ENCODE measurements at places on chromosomes 16 and 17.

DNA sequence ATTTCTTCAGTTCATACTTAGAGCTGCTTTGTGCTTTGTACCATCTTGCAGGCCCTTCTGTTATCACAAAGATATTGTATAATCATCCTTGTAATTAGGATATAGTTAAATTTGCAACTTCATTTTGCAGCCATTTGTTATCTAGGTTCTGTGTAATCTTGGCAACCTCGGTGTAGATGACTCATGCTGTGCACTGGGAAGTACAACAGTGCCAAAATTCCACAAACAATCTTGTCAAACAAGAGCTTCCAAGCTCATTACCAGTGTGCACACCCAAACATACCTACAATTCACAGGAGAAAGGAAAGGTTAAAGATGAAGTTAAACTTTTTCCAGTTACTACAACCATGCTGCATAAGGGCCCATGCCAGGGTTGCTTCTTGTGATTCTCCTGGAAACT is 1231.8 kb downstream of the CDH11 start:
- DNase-seq, result no peak

DNA sequence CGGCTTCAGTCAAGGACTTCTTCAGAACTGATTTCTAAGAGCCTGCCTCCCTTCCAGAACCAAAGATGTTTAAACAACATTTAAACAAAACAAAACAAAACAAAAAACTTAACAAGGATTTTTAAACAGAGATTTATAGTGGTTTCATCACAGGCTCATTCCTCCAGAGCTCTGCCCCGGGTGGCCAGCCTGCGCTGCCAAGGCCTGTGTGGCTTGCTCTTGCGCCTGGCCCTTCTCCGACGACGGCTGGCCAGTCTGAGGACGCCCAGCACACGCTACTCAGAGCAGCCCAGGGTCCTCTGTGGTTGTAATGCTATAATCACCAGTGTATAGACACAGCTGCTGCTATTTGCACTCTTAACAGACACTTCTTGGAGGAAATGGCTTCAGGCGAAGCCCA is 307.2 kb upstream of the MYOCD start:
- no peak for DNase-seq

GRCh38 chr16:54930869-54931119 is 129 bp downstream of the IRX5 start:
- DNase-seq, result no peak

- DNase-seq, result no peak
Observed at GRCh38 chr16:8639694-8640093, 18.2 kb downstream of the METTL22 start.

DNA sequence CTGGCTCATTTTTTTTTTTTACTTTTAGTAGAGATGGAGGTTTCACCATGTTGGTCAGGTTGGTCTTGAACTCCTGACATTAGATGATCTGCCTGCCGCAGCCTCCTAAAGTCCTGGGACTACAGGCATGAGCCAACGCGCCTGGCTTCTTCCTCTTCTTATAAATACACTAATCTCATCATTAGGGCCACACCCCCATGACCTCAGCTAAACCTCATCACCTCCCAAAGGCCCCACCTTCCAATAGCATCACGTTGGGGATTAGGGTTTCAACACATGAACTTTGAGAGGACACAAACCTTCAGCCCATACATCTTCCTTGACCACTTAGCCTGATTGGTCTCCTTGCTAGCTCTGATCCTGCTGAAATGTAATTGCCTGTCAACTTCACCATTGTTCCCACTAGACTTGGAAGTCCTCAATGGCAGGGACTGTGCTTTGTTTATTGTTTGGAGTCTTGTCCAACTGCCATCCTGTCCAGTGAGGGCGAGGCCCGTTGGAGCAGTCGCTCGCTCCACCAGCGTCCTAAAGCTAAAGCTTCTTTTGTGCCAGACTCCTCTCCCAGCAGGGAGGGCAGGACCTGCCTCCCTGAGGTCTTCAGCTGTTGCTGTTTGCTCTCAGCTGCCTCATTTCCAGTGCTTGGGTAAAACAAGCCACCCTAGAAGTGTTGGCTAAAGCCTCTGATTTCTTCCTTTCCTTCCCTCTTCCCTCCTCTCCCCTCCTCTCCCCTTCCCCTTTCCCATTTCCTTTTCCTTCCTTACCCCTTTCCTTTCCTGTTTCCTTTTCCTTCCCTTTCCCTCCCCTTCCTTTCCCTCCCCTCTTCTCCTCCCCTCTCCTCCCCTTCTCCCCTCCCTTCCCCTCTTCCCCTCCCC is 85.3 kb downstream of the HAPSTR1 start:
- DNase-seq, result no peak

DNA sequence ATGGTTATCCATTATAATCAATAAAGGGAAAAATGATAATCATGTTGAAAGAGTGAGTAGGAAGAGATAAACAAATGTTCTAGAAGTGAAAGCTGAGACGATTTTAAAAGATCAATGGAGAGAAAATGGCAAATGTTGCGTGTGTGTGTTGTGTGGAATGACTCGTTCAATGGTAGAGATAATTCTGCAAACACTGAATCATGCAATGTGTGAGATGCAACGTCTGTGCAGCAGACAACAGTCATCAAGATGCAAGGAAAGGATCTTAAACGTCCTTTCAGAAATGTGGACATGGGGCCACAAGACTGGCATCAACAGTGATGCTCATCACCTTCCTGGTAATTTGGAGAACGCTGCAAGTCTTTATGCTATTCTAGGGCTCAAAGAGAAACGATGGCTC is 124.4 kb downstream of the CDYL2 start:
- DNase-seq, result no peak

- no peak for DNase-seq
Observed at GRCh38 chr17:74745548-74746177, 2.8 kb upstream of the NHERF1 start.

GRCh38 chr16:27625050-27625697 is 75.2 kb downstream of the KATNIP start:
- DNase-seq, result no peak

GRCh38 chr16:83392743-83393142 is 415.0 kb upstream of the HSBP1 start:
- no peak for DNase-seq

DNA sequence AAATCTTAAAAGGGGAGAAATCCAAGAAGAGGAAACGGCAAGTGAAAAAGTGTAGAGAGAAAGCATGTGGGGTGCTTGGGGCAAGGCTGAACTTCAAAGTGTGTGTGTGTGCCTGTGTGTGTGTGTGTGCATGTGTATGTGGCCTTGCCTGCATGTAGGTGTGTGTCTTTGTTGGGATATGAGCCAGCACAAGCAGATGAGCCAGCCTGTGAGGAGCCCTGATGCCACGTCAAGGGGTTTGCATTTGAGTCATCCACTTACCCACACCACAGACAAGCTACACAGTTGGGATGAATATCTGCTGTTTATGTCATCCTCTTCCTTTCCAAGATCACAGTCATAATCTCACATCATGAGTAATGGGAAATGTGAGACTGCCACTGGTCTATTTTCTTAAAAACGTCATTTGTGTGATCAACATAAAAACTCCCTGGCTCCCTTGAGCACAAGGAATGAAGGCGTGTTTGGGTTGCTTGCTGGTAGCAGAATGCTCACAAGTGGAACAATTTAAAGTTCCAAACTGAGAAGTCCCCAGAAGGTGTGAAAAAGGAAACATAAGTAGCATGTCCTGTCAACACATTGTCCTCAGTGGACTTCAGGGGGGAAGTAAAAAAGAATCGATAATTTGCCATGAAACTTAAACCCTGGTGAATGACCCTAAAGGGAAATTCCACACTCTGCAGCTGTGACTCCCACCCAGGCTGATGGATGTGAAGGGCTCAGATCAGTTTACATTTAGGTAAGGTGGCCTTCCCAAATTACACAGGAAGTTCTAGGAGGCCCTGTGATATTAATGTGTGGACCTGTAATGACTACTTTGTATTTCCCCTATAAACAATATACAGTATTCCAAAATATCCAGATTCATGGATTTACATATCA is 14.7 kb downstream of the KCTD19 start:
- peak; percentile 100 for DNase-seq

GRCh38 chr17:41251261-41251660 is 1.8 kb downstream of the KRTAP9-4 start:
- no peak for DNase-seq

GRCh38 chr17:46190763-46191162 is 2.5 kb downstream of the KANSL1 start:
- no peak for DNase-seq

DNA sequence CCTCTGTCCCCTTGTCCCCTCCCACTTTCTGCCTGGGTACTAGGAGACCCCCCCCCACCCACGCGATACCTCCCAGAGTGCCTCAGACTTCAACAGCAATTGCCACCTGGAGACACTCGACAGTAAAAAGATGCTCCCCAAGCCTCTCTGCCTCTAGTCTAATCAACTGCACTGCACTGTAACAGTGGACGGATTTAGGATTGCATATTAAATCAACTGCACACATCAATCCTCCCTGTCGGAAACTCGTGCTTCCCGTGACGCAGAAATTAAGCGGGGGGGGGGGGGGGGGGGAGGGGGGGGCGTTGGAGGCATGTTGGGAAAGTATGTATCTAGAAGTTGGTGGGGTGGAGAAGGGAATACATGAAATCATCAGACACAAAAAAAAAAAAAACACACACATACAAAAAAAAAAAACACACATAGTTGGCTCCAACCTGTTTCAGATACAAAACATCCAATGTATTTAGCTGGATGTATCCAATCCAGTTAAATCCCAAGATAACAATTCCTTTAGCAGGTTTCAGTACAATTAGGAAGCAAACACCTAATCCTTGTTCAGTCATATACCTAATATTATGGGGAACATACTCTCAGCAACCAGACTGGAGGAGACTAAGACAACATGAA is 29.7 kb downstream of the FAM222B start:
- peak; percentile 74 for DNase-seq

DNA sequence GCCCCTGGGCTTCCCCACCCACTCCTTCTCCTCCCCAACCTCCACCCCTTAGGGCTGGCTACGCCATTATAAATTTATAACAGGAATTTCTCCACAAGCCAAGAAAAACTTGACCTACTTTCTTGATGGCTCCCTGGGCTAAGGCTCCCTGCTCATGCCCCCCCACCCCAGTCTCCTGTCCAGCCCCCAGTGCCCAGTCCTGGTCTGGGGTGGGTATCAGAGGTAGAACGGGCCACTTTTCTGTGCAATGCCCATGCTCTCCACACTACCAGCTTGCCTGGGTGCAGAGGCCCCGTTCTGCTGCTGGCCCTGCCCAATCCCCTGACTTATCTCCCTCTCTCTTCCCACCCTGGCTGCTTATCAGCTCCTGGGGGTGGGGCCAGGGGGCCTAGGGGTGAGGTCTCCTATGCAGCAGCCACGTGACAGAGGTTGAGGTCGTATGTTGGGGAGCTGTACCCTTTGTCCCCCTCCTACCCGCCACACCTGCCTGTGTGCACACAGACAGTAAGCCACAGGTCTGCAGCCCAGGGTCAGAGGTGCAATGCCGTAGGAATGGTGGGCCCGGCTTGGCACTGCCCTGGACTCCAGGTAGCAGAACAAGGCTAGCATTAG is 10.1 kb downstream of the THRA start:
- no peak for DNase-seq

DNA sequence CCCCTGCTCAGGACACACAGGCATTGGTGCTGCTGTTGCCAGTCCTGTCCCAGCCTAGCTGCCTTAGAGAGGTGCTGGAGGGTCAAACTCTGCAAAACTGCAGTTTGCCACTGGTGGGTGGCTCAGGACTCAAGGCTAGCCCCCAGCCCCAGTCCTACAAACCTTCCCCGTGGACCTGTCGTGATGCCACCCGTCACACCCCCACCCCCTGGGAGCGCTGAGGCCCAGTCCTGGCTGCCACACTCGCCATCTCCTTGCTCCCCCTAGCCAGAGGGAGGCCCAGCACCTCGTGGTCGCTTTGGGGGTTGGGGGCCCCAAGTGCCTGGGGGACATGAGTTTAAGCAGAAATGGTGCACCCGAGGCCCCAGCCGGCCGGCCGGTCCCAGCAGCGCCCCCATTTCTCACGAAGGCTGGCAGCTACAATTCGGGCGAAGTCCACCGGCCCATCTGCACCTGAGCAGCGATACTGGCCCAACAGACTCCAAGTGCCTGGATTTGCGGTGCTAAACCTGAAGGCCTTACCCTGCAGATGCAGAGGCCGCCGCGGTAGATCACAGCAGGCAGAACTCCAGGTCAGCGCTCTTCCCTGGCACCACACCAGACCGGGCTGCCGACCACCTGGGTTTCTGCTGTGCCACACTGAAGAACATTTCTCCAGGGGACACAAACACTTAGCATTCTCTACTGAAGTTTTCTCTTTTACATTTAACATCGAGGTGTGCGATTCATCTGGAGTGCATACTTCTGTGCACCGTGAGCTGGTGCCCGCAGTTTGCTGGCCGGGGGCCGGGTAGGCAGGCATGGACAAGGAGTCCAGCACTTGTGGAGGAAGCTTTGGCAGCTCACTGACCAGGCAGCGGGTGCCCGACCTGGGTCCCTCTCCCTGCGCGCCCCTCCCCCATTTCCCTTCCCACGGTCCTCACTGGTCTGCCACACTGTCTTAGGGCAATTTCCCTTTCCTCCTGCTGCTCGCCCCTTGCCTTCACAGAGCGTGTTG is 130.0 kb downstream of the KCNJ12 start:
- DNase-seq, result no peak

GRCh38 chr17:77089124-77089490 is 51.7 kb upstream of the SEC14L1 start:
- no peak for DNase-seq

DNA sequence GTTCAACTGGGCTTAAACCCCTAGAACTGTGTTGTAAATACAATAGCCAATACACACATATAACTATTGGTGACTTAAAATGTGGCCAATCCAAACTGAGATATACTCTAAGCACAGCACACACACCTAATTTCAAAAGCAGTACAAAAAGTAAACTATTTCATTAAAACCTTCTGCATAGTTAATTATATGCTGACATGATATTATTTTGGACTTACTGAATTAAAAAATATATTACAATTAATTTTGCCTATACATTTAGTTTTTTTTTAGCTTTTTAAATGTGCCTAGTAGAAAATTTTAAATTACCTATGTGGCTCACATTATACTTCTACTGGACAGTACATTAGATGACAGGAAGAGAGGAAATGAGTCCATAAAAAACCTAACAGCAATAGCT is 21.5 kb downstream of the MED13 start:
- DNase-seq, result no peak

- peak; percentile 20 for DNase-seq
Observed at GRCh38 chr17:61203671-61204131, 195.9 kb upstream of the TBX2 start.

DNA sequence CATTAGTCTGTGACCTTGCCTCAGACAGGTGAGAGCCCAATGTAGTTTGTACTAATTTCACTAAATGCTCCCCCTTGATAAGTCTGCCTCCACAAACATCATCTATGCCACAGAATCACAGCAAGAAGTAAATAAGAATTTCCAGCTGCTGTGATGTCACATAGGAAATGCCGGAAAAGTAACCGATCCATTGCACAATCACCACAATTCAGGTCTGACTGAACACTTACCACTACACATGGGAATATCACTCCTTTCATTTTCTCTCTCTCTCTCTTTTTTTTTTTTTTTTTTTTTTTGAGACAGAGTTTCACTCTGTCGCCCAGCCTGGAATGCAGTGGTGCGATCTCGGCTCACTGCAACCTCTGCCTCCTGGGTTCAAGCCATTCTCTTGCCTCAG is 79.0 kb upstream of the CDH11 start:
- peak; percentile 57 for DNase-seq

GRCh38 chr16:69319381-69319780 is 8.2 kb downstream of the VPS4A start:
- no peak for DNase-seq
